Naive thymus-derived CD4-positive, alpha-beta T cell (primary cell): ENCODE measurements at places on chromosomes 3 and 15. TPM values are rescaled to one million over a fixed set of nuclear protein-coding genes. Genes with fewer than 3 reads are reported as not detected.

DNA sequence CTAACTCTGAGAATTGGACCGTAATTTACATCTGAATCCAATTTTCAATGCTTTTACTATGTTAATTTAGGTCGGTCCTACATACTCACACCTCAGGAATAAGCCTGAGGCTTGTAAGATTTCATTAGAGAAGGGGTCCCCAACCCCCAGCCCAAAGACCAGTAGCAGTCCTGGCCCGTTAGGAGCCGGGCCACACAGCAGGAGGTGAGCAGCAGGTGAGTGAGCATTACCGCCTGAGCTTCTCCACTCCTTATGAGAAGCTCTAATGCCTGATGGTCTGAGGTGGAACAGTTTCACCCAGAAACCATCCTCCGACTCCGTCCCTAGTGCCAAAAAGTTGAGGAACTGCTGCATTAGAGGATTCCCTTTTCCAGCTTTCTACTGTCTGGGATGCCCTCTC is 757.3 kb downstream of the SI start:
- H3K27me3 ChIP-seq: no peaks in the 10 kb centered on the region
- no peak overlapping the region for H3K4me3 ChIP-seq
- H3K27ac ChIP-seq: no peak overlapping the region
- no peaks in the 10 kb centered on the region for H3K4me1 ChIP-seq
- H3K36me3 ChIP-seq: no peaks in the 10 kb centered on the region

DNA sequence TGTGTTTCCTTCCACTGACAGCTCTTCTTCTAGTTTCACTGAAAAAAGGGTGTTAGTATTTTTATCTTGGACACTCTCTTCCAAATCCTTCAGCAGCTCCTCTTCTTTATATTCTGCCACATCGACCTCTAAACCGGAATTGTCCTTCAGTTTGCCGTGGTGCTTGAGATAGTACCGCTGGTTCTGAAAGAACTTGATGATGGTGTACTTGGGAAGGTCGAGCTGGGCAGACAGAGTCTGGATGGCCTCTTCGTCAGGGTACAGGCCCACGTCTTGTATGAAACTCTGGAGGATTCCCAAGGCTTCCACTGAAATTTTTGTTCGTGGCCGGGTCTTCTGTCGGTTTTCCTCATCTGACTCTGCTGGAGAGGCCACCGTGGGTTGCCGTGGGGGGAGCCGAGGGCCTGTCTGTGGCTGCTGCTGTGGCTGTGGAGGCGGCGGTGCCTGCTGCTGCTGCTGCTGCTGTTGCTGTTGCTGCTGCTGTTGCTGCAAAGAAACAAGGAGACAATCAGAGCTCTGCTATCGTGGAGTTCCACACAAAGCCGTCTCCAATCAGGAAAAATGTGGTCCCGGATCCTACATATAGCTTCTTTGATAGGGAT is 75.8 kb downstream of the SATB1 start:
- H3K4me1 ChIP-seq: peaks cover 7% of the 10 kb centered on the region
- peaks cover 12% of the 10 kb centered on the region for H3K36me3 ChIP-seq
- no peak overlapping the region for H3K4me3 ChIP-seq
- no peaks in the 10 kb centered on the region for H3K27me3 ChIP-seq

DNA sequence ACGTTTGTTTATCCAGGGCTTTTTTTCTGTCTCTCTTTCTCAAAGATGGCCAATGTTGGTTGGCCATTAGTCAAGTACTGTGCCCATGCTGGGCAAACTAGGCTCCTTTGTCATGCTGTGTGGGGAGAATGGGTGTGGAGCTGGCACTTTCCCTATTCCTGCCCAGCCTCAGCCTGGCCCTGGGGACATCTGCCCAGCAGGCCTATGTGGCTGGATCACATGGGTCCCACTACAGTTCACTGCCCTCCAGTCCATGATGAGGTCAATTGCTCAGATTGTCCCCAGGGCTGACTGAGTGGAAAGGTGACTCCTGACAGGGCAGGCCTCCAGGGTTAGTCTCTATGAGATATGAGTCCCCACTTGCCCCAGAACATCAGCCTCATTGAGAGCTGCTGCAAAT is 54.4 kb upstream of the HERC1 start:
- H3K4me1 ChIP-seq: peaks cover 26% of the 10 kb centered on the region
- H3K27me3 ChIP-seq: no peaks in the 10 kb centered on the region
- no peak for DNase-seq

DNA sequence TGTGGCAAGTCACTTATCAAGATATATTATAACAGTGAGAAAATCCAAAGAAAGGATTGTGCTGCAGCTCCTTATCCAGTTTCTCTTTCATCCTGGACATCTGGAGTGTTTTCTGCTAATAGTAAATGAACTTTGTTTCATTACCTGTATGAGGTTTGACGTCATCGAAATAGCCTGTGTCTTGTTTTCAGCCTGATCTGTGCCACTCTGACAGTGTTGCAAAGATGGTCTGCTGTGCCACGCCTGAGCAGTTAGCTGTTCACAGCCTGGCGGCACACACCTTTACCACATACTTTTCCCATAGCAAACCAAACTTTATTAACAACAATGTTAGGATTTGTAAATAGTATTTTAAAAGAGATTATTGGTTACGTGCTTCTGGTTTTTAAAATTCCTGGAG is 34.0 kb downstream of the YEATS2 start:
- H3K4me1 ChIP-seq: no peaks in the 10 kb centered on the region
- peaks cover under 1% of the 10 kb centered on the region for H3K36me3 ChIP-seq
- no peaks in the 10 kb centered on the region for H3K27me3 ChIP-seq
- no peak for DNase-seq

- H3K4me1 ChIP-seq: peaks cover 29% of the 10 kb centered on the region
- no peak overlapping the region for H3K4me3 ChIP-seq
- H3K27ac ChIP-seq: no peak overlapping the region
- H3K36me3 ChIP-seq: no peaks in the 10 kb centered on the region
These were observed 3.0 kb upstream of the ATOSA start for GRCh38 chr15:52682200-52682599.

The NOX5 gene
- 0.05 TPM for total RNA-seq

The CDC25A gene
- 0.61 TPM for total RNA-seq

The RAD51 gene
- 0.66 TPM for total RNA-seq
